Activated CD8-positive, alpha-beta memory T cell treated with anti-CD3 and anti-CD28 coated beads for 36 hours (primary cell): ENCODE measurements at places on chromosomes 4 and X. TPM values are rescaled to one million over a fixed set of nuclear protein-coding genes. Genes with fewer than 3 reads are reported as not detected.

Gene C4orf50
- total RNA-seq: 0.17 TPM

Gene HMX1
- total RNA-seq: not detected

Gene ASB9
- not detected for total RNA-seq

Gene ADH1B
- total RNA-seq: not detected

Gene CSAG3
- total RNA-seq: not detected

Gene TMEM47
- total RNA-seq: not detected

Gene AFF2
- 0.48 TPM for total RNA-seq

Gene SAT1
- total RNA-seq: 35.9 TPM

Gene MCUB
- 65.5 TPM for total RNA-seq

Gene PGM2
- total RNA-seq: 71.6 TPM

Gene OCRL
- total RNA-seq: 1.8 TPM

Gene PPARGC1A
- not detected for total RNA-seq

Gene PABPC1L2A
- total RNA-seq: not detected

Gene RHOXF1
- not detected for total RNA-seq

Gene NPNT
- total RNA-seq: not detected

Gene DOK7
- total RNA-seq: not detected

Gene CDKL2
- total RNA-seq: 0.53 TPM

Gene GLRA3
- not detected for total RNA-seq

Gene OPN1LW
- not detected for total RNA-seq

Gene DMRTC1B
- total RNA-seq: not detected

Gene IBSP
- not detected for total RNA-seq

Gene SMIM10
- 1.2 TPM for total RNA-seq

Gene CPZ
- not detected for total RNA-seq

Gene SLITRK2
- not detected for total RNA-seq

Gene USP51
- 1.6 TPM for total RNA-seq

Gene IL1RAPL1
- not detected for total RNA-seq

Gene DNAAF6
- total RNA-seq: not detected

Gene ANXA3
- 0.31 TPM for total RNA-seq

Gene KIAA1210
- not detected for total RNA-seq

Gene HEPH
- total RNA-seq: not detected

Gene PLCXD1
- total RNA-seq: 31.2 TPM

Gene HELT
- total RNA-seq: not detected

Gene MAGEB6B
- total RNA-seq: not detected

Gene OPRPN
- total RNA-seq: not detected

Gene NOX1
- total RNA-seq: not detected

Gene CTAG2
- total RNA-seq: 48.2 TPM

Gene PAGE1
- not detected for total RNA-seq

Gene PNMA5
- not detected for total RNA-seq

Gene ASB12
- not detected for total RNA-seq

Gene PITX2
- total RNA-seq: not detected

Gene SAP30
- total RNA-seq: 35.2 TPM

Gene ADAMTS3
- total RNA-seq: not detected

Gene PAGE2
- total RNA-seq: not detected

Gene TRPC3
- 0.48 TPM for total RNA-seq

Gene TRIM61
- total RNA-seq: 2.9 TPM

Gene ARR3
- not detected for total RNA-seq

Gene DCAF12L1
- not detected for total RNA-seq

Gene LGI2
- total RNA-seq: not detected

Gene COL25A1
- not detected for total RNA-seq

Gene MAGEA9B
- total RNA-seq: not detected

Gene HSFX1
- total RNA-seq: 0.25 TPM

Gene NLGN4X
- not detected for total RNA-seq

Gene TMEM131L
- 30.9 TPM for total RNA-seq

Gene CCNG2
- 4.9 TPM for total RNA-seq
